ENCODE measurements at places on chromosomes 4 and X.

DNA sequence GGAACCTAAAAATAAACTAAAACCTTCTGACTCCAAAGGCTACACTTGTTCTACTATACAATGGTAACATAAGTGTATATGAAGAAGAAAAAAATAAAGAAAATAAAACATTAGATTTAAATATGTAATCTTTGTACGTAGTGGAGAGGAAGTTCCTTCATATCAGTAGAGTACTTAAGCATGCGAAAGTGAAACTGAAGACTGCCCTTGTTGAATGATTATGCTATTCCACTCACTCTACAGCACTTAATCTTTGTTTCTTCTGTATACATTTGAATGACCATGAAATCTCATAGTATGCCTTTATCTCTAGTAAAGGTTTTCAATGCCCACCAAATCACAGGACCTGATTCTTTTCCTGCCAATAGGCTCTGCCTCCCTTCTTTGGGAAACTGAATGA is 78.9 kb downstream of the NDST3 start:
- no peak for DNase-seq

DNA sequence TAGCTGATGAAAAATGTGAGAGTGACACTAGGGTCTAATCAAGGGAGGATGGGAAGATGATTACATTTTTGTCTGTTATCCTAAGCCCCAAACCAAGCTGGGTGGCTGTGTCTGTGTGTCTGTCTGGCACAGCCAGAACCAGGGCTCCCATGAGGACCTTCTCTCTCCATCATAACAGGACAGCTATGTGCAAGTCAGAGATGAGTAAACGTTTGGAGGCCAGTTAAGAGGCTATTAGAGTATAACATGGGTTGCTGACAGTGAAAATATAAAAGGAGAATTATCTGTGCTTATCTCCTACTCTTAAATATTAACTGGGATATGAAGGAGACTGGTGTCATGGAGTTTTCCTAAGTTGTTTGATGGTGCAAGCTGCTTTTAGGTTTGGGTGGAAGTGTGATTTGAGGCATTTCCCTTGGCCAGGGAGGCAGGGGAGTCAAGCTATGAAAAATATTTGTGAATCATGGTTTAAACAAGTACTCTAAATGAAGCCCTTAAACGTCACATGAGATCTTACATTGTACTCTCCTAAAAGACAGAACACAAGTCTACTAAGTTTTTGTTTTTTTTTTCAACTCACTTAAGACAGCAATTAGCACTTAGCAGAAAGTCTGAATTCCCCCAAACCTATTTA is 156.2 kb downstream of the ENOX2 start:
- DNase-seq = no peak

DNA sequence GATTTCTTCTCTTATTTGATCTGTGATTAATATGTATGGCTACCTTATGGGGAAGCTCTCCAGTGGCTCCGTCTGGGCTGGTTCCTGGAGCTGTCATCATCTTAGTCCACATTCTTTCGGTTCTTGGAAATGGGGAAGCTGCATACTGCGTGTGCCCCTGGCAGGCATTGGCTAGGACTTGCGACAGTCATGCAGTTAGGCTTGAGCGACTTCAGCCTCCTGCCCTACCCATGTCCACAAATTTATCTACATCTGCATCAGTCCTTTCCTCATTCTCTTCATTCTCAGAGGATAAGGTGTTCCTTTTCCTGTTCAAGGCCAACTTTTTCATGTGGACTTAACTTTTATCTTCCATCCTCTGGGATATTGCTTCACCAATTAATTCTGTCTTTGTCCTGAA is 214.2 kb downstream of the RELL1 start:
- no peak for DNase-seq

GRCh38 chr4:107826421-107826980 is 1.8 kb downstream of the SGMS2 start:
- DNase-seq = no peak

DNA sequence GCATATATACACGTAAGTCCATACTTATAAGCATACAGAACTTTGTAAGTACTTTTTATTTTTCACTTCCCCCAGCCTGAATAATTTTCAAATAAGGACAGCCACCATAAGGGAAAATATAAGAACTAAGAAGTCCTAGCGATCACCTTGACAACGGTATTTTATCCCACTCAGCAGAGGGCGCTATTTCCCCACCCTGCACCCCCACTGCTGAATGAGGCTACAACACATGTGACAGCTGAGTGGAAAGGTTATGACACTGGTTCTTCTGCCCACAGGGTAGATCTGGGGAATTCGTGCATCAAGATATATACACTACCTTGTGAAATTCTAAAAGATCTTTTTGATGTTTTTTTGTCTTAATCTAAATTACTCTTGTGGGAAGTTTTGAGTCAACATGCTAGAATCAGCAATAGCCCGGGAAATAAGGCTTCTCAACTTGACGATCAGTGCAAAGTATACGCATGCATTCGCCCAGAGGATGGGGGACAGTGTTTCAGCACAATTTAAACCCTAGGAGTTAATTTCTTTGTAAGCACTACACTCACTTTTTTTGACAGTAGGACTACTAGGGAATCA is 151.5 kb downstream of the CORIN start:
- DNase-seq = peak; percentile 52

GRCh38 chrX:17931855-17932254 is 70.8 kb upstream of the RAI2 start:
- DNase-seq = no peak

GRCh38 chr4:73988061-73988460 is at the start of gene PPBP:
TSS of gene PPBP (minus strand) at chr4:73988190. CDS start at chr4:73988103, 87 bp downstream.
- DNase-seq = no peak

- DNase-seq = no peak
These were observed 2.3 kb upstream of the SASH3 start for GRCh38 chrX:129777218-129778030.

- DNase-seq = peak; percentile 84
These were observed 73.5 kb upstream of the SRD5A3 start for GRCh38 chr4:55272589-55272988.

DNA sequence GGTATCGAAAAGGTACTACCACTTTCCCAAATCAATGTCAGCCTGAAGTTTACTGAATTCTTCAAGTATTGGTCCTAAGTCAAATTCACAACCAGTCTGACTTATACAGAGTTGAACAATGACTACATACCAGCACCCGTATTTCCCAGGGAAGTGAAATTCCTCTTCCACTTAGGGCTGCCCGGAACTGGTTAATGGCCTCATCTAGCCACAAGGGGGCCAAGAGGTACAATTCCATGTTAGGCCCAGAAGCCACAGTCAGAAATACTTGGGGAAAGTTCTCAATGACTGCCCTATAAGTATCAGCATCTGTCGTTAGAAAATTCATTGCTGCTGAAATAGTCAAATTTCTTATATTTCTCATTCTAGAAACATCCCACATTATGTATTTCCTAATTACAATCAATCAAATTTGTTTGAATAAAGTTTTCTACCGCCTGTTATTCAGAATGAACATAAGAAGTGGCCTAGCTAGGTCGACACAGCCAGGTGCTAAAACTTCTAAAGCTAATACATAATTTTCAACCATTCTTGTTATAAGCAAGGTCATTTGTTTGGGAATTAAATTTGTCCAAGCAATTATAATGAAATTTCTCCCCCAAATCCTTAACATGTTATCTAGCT is 5.6 kb upstream of the PCDH7 start:
- peak; percentile 79 for DNase-seq

- no peak for DNase-seq
These were observed 133.3 kb upstream of the PRPS2 start for GRCh38 chrX:12657881-12658280.

DNA sequence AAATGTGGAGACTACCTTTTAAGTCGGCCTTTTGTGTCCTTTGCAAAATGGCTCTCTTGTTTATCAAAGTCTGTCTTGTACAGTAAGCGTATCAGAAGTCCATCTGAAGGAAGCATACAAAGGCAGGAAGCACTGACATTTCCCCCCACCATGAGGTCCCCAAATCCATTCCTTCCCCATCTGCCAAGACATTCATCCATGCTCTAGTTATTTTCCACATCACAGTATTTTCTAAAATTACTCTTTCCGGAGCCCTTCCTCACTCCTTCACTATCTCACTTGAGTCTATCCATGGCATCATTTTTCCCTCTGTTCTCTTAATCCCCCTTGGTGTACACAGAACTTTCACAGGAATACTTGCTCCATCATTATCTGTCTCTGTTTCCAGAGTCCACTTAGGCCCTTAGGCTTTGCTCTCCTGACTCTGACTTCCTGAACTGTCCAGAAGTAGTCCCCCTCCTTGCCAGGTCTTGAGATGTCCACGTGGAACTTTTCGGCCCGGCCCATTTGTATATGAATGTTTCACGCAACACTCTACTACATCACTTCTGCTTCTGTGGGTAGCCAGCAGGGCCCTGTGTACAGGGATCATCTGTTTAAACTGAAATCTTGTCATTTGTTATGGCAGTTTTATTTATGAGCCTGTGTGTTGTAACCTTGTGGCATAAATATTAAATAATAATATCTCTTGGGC is 2.1 kb downstream of the SEL1L3 start:
- peak; percentile 15 for DNase-seq

DNA sequence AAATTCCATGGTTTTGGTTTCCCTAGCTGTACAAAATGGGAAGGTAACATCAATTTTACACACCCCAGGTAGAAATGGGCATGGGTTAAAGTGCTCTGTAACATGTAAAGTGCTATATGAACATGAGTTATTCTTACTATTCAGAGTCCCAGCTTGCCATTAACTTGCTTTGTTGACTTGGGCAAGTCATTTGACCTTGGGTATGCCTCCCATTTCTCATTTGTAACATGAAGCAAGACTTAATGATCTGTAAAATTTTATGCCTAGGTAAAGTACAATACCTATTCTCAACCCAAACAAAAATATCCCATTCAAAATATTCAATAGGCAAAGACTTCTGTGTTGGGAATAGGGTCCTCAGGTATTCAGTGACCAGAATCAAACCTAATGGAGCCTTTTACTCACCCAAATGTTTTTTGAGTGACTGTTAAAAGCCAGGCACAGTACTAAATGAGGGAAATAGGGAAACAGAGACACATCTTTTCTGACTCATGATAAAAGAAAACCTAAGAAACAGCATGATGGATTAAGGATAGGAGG is 126.6 kb downstream of the SH3RF1 start:
- DNase-seq = no peak

GRCh38 chrX:101906136-101906796 is 25.6 kb downstream of the ZMAT1 start:
- DNase-seq = no peak

GRCh38 chr4:148857239-148857972 is 415.2 kb upstream of the NR3C2 start:
- no peak for DNase-seq

GRCh38 chr4:108351791-108352190 is 183.1 kb upstream of the LEF1 start:
- DNase-seq = no peak

GRCh38 chr4:143424276-143424675 is 87.6 kb downstream of the GAB1 start:
- no peak for DNase-seq

- no peak for DNase-seq
These were observed 165.6 kb downstream of the SH3KBP1 start for GRCh38 chrX:19721726-19722370.

GRCh38 chrX:10111364-10112148 is 45.2 kb upstream of the CLCN4 start:
- DNase-seq = no peak

- DNase-seq = peak; percentile 6
These were observed 2.5 kb upstream of the PPM1K start for GRCh38 chr4:88286897-88287296.

DNA sequence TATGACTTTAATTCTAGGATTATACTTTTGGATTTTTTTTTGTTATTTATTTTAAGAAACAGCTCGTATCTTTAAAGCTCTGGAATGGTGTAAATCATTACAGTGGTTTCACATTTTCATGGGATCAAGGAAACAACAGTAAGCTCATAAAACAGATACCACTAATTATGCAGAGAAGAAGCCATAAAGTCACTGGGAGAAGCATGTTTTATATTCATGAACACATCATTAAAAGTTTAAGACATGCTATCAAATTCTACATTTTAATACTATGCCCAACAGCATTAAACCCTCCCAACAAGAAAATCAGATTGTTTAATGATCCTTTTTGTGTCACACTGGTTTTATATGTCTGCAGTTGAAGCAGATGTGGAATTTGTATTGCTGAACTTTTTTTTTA is 149.9 kb downstream of the FBXO8 start:
- DNase-seq = no peak

- DNase-seq = no peak
These were observed 477.0 kb downstream of the INPP4B start for GRCh38 chr4:142369141-142369540.

- DNase-seq = no peak
These were observed 5.5 kb upstream of the HGFAC start for GRCh38 chr4:3436048-3436797.

DNA sequence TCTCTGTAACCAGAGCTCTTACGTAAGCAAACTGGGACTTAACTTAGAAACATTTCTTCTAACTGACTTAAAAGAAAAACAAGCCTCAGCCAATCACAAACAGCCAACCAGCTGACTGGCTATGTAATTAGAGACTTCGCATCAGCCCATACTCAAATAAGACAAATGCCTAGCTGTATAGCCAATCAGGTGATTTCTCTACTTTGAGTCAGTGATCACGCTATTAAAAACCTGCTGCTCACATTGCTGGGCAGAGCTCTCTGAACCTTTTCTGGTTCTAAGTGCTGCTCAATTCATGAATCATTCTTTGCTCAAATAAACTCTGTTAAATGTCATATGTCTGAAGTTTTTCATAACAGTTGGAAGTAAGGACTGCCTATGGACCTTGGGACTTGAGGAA is 9.9 kb upstream of the SMIM10L2A start:
- DNase-seq = no peak

DNA sequence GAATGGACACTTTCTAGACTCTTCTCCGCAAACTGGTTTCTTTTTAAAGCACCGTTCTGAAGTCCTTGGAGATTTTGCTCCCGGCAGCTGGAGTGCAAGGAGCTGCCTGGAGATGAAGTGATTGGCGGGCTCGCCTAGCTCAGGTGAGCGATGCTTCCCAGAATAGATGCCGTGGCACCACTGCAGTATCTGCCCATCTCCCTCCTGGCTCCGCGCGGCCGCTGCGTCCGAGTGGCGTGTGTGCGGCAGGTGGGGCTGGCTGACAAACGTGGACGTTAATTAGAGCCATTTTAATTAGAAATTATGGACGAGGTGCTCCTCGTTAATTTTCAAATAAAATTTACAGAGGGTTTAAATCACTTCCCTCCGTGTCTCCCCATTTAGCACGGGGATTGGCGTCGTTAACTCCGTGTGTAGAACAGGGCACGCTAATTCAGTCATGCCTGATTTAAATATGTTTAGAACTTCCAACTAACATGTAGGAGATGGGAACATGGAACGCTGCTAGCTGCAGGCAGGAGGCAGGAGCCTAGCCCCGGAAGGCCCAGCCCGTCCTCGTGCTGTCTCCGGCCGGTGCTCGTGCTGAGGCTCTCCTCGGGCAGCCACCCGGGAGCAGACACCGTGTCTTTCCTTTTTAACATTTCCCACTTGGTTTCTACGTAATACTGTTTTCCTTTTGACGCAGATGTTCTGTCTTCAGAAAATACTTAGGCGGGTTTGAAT is 11.6 kb downstream of the UVSSA start:
- DNase-seq = no peak
